ENCODE measurements at places on chromosomes 13 and 19.

DNA sequence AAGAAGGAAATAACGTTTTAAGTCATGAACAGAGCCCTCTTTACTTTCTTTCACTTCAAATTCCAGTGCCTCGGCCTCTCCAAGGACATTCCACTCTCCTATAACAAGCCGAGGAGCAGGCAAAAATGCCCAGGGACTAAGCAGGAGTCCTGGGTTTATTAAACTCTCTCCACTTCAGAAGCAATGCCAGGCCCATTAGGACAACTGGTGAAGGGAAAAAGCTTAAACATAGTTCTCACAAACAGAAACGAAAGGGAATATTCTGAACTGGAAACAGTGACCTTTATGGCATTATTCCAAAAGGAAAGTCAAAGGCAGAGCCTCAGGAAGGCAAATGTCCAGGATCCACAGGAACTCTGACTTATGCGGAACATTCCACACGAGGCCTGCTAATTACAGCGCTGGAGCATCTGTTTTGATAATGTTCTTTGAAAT lies 30.9 kb upstream of the MED4 start:
- DNase-seq, result no peak

GRCh38 chr13:24207841-24208667 lies 47.5 kb downstream of the SPATA13 start:
- DNase-seq, result no peak

DNA sequence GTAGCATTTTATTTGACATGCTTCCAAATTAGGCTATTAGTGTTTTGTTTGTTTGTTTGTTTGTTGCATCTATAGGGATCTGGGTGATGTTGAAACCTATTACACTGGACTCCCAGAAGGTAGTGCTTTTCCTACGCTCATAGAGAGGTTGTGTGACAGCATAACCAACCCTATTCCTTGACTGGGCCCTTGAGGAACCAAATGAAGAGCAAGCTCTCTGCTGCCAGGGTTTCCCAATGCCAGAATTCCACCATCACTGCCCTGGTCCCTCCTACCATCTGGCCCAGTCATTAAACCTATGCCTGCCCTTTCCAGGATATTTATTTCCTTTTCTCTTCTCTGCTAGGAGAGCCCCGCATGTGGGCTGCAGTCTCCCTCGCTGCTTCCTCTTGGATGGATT lies 210.6 kb downstream of the IRS2 start:
- DNase-seq, result no peak

DNA sequence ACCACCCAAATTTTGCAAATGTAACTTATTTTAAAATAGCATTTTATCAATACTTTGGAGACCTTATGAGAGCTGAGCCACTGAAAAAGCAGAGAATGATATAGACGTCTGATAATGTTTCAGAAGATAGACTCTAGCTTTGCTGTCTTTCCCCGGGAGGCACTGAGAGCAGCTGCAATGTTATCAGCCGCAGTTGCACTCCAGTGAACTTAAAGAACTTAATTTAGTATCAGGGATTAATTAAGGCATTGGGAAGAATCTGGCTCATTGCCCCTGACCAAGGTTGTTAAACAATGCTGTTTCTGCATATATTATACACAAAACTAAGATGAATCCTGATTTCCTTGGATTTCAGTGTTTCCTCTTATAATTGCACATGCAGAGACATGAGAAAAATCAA lies 75.7 kb upstream of the SGCG start:
- DNase-seq, result no peak

- DNase-seq, result no peak
Observed at GRCh38 chr13:32407854-32408253, 20.1 kb downstream of the N4BP2L1 start.

DNA sequence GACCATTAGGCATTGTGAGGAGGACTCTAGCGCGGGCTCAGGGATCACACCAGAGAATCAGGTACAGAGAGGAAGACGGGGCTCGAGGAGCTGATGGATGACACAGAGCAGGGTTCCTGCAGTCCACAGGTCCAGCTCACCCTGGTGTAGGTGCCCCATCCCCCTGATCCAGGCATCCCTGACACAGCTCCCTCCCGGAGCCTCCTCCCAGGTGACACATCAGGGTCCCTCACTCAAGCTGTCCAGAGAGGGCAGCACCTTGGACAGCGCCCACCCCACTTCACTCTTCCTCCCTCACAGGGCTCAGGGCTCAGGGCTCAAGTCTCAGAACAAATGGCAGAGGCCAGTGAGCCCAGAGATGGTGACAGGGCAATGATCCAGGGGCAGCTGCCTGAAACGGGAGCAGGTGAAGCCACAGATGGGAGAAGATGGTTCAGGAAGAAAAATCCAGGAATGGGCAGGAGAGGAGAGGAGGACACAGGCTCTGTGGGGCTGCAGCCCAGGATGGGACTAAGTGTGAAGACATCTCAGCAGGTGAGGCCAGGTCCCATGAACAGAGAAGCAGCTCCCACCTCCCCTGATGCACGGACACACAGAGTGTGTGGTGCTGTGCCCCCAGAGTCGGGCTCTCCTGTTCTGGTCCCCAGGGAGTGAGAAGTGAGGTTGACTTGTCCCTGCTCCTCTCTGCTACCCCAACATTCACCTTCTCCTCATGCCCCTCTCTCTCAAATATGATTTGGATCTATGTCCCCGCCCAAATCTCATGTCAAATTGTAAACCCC lies 2.8 kb upstream of the CEACAM5 start:
- DNase-seq, result peak; percentile 20

GRCh38 chr19:1624458-1624857 lies 19.2 kb upstream of the UQCR11 start:
- peak; percentile 43 for DNase-seq

DNA sequence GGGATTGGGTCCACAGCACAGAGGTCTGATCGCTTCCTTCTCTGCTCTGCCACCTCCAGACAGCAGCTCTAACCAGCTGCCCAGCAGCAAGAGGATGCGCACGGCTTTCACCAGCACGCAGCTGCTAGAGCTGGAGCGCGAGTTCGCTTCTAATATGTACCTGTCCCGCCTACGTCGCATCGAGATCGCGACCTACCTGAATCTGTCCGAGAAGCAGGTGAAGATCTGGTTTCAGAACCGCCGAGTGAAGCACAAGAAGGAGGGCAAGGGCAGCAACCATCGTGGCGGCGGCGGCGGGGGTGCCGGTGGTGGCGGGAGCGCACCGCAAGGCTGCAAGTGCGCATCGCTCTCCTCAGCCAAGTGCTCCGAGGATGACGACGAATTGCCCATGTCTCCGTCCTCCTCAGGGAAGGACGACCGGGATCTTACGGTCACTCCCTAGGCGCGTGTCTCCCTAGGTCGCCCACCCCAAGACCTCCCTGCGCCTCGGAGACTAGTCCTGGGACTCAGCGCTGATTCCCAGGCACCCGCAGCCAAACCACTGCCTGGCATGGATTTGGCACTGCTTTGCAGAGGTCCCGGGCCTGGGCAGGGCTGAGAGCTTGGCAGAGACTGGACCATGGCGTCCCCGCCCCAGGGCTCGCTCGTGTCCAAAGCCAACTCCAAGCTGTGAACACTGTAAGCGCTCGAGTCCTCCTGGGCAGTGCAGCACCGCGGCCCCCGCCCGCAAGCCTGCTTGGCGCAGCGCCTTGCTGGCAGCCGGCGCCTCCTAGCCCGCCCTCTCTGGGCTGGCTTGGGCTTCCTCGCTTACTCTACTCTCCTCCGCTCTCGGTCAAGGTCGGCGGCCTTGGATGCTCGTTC lies 1.5 kb downstream of the GSX1 start:
- no peak for DNase-seq

DNA sequence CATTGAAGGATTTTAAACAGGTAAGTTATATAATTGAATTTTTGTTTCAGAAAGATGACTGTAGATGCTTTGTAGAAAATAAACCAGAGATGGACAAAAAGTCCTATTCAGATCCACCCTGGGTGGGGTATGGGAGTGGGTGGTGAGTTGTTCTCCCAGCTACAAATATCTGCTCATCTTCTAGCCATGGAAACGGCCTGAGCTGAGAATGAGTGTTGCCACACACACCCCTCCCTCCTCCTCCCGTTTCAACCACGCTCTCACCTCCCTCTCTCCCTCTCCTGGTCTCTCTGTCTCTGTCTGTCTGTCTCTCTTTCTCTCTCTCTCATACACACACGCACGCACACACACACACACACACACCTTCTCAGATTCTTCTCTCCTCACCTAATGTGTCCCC lies 26.4 kb downstream of the SERTM1 start:
- DNase-seq, result no peak

GRCh38 chr19:49855676-49856573 lies 5.0 kb downstream of the PTOV1 start:
- DNase-seq, result no peak
